Bladder microvascular endothelial cell (primary cell): ENCODE measurements at places on chromosomes 11 and 22. TPM values are rescaled to one million over a fixed set of nuclear protein-coding genes. Genes with fewer than 3 reads are reported as not detected.

Gene OR5A1
- not detected in 2 replicates for total RNA-seq

Gene PRG3
- total RNA-seq, result not detected in 2 replicates

Gene HBE1
- not detected in 2 replicates for total RNA-seq

Gene SCGB1A1
- total RNA-seq, result not detected in 2 replicates

Gene IFITM10
- total RNA-seq, result 0.25 TPM in 1 of 2 replicates, not detected in the other

Gene RASL10A
- 0.16 and 0.25 TPM in 2 replicates for total RNA-seq

Gene OR51E1
- total RNA-seq, result not detected in 2 replicates

Gene UBE2L6
- total RNA-seq, result 32.7 and 45.5 TPM in 2 replicates

Gene NRXN2
- total RNA-seq, result 0.49 TPM in 1 of 2 replicates, not detected in the other

Gene ZNF70
- total RNA-seq, result 1.1 and 3.1 TPM in 2 replicates

Gene NAALAD2
- 0.16 and 0.25 TPM in 2 replicates for total RNA-seq

Gene CCDC188
- 9.2 and 13.9 TPM in 2 replicates for total RNA-seq

Gene UCP2
- total RNA-seq, result 0.97 and 4.3 TPM in 2 replicates

Gene SESN3
- total RNA-seq, result 19.3 and 36.4 TPM in 2 replicates
